Hypothalamus (tissue), 51 donors: ENCODE measurements at places on chromosomes 11 and 22.

DNA sequence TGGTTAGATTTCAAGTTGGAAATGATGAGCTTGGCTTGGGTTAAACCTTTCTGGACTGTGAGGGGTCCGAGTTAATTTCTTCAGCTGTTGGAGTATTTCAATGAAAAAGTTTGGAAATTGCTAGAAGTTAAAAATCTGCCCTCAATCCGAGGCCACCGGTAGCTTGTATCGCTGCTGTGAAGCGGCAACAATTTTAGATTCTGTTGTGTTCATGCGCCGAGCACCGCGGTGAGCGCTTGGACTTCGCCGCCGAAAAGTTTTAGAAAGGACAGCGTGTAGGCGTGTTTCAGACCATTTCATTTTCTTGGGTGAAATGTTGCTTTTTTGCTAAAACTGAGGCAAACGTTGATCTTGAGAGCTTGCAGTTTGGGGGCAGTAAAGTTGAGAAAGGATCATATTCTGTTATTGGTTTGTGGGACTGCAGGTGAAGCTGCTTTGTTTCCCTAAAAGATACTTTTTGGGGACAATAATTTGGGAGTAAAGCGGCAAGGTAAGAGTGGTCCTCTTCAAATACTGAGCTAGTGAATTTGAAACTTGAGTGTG, 928 bp downstream of the FBXO7 start:
- DNase-seq, result no peak

DNA sequence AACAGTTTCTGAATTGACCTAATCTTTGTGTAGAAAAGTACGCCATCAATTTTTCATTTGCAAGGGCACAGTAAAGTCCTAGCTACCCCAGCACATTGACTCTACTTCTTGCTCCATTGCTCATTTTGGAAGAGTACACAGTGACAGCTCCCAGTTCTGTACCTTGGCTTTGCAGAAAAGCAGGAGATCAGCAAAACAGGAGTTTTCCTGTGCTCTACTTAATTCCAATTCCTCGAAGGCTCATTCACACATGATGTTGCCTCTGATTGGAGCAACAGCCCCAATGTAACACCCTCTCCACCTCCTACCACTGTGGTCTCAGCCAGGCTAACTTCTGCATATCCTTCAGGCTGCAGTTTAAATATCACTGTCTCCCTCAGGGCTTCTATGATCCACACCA, 118.7 kb downstream of the PAX6 start:
- DNase-seq, result no peak

GRCh38 chr22:33510429-33510904, 409.8 kb downstream of the LARGE1 start:
- DNase-seq, result no peak

DNA sequence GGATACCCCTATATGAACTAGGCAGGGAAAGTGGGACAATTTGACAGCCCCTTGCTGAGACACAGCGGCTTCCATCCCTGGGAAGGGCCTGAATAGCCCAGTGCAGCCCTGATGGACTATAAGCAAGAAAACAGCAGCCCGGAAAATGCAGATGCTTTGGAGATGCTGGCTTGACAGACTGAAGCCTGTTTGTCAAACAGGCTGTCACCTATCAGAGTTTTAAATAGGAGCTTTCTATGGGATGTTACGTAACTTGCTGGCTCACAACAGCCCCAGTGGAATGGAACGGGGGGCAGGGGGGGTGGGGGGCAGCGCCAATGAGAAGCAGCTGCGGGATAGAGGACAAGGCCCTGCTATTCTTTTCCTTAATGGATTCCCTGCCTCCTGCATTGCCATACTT, 91.9 kb upstream of the NTM start:
- DNase-seq, result no peak

DNA sequence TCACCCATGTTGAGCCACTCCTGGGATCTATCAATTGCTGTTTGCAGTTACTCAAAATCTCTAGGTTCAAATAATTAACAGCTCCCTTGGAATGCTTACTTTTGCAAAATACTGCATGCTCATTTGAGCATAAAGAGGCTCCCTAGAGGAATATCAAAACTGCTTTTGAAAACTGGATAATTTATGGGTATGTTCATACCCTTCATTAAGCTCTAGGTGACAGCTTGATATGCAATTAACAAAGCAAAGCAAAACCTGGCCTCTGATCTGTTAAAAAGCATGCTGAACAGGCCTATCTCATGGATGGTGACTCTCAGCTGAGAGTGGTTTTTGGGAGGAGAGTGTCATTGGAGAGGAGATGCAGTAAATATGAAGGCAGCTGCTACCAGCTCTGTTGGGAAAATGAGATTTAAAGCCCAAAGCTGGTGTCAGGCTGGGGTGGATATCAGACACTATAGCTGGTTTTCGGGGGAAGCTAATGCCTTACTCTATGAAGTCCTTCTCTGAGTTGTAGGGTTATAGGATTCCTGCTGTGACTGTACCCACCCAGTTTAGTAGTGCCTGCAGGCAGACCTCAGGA, 110.9 kb downstream of the RASSF10 start:
- DNase-seq, result no peak

DNA sequence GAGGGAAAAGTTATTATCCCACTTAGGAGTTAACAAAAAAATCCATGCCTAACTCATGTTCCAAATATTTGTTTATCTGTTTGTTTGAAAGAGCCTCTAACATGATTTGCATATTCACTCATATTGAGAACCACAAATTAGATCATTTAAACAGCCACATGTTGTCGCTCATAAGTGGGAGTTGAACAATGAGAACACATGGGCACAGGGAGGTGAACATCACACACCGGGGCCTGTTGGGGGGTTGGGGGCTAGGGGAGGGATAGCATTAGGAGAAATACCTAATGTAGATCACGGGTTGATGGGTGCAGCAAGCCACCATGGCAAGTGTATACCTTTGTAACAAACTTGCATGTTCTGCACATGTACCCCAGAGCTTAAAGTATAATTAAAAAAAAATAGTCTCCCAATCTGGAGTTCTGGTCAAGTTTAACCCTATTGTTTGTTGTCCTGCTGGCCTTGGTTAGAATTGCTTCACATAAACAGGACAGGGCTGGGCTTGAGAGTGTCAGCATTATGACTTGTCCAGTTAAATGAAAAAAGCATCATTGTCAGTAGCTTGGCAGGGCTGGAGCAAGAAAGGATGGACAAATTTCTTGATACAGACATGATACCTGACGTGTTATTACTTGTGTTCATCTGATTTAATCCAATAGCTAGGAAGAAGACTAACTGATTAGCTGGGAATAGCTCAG, 57.8 kb upstream of the PSMA1 start:
- no peak for DNase-seq

DNA sequence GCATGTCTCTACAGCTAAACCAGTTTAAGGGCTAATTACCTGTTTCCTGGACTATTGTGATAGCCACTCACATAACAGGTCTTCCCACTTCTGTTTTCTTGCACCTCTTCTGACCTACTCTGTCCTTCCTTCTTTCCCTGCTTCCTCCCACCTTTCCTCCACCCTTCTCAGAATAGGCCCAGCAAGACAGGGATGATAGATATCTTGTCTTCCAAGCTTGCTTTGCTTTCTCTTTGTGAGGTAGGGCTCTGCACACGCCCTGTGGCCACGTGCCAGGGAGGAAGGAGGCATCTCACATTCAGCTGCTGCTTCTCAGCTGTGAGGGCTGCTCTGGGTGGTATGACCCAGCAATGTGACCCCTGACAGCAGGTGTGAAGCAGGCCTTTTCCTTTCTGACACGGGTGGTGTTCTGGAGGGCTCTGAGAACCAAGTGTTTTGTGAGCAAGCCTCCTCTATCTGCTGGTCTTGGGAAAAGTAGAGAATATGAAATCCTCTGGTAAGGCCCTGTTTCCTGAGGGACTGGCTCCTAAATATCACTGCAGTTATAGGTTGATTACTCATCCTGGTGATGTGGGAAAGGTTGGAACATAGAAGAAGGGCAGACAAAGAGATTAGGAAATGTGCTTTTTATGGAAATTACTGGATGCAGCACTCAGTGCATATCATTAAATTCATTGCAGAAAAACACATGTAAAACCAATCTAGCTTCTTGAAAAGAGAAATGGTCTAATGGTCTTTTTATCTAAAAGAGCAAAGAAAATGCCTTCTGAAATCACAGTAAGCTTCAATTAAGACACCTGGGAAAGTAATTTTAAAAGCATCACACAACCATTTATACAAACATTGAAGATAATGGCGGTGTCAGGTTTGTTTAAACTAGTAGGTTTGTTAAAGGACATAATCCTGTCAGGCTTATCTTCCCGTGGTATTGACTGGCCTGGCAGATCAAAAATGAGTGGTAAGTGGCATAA, 8.5 kb downstream of the AMOTL1 start:
- DNase-seq, result no peak

DNA sequence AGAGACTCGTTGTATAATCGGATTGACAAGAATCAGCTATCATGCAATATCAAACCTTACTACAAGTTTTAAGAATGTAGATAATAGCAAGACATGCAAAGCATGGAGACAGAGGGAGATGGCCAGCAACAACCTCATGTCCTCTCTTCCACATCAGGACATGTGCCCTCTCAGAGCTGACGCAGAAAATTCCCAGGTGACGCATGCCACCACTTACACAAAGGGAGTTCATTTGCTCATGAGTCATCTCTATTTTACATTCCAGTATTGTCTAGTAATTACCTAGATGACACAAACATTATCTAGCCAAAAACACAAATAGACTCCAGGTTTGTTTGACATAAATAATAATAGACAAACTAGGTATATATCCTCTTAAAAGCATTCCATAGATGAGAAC, 38.1 kb upstream of the OPCML start:
- no peak for DNase-seq

DNA sequence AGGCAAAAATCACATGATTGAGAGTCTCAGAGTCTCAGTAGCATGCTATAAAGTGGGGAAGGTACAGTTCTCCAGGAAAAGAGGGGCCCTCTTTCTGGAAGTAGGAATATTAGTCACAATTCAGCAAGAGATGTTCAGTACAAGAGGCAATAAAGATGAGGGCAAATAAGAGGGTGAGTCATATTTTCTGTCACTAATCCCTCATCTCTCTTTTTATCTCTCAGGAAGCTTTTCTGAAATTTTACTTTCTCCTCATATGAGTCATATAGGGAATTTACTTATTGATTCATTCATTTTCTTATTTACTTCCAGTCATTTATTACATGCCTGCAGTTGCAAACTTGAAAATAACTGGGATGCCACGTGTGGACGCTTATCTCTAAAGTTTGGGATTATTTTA, 3.4 kb upstream of the NXPE1 start:
- no peak for DNase-seq

DNA sequence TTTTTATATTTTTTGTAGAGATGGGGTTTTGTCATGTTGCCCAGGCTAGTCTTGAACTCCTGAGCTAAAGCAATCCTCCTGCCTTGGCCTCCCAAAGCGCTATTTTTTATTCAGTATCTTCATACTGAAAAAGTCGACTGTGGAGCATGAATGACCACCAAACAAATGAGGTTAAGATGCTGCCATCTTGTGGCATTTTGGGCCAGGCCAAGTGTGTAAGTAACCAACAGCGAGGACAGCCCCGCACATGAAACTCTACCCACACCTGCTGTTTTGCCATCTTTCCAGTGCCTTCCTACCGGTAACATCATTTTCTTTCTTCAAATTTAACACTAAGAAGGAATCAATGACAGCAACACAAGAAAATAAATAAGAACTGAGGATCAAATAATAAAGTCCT, 32.2 kb upstream of the AQP11 start:
- DNase-seq, result no peak

GRCh38 chr11:11435635-11436034, 82.6 kb upstream of the CSNK2A3 start:
- no peak for DNase-seq

GRCh38 chr11:1358286-1358685, 31.4 kb upstream of the BRSK2 start:
- no peak for DNase-seq

DNA sequence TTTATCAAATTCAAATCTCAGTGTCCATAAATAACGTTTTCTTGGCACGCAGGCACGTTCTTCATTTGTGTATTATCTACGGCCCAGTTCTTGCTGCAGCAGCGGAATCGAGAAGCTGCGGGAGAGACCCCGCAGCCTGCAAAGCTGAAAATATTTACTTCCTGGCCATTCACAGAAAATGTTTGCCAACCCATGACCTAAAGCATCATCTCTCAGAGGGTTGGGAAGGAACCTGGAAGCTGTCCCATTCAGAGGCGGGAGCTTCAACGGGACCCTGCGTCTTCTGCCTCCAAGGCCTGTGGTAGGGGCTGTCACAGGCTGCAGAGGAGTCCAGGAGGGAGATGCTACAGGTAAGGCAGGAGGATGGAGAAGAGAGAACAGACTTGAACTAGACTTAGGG, 319.2 kb downstream of the MN1 start:
- no peak for DNase-seq

DNA sequence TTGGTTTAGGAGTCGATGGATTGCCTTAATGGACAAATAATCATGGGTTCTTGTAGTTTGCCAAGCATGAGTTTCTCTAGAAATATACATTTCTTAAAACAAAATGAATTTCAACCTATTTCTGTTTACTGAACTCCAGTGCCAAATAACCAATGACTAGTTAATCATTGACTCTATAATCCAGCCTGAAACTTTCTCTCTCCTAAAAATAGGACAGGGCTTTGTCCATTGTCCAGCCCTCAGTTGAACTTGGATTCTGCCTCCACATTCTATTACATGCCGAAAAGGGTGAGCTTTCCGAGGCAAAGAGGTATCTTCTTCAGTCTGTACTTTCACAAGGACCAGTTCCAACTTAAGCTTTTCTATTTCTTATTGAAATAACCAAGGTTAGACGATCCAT, 23.2 kb upstream of the CAT start:
- DNase-seq, result no peak

GRCh38 chr22:44876921-44877320, 124.5 kb downstream of the ARHGAP8 start:
- DNase-seq, result no peak

GRCh38 chr11:134866215-134866614, 454.2 kb upstream of the B3GAT1 start:
- no peak for DNase-seq

DNA sequence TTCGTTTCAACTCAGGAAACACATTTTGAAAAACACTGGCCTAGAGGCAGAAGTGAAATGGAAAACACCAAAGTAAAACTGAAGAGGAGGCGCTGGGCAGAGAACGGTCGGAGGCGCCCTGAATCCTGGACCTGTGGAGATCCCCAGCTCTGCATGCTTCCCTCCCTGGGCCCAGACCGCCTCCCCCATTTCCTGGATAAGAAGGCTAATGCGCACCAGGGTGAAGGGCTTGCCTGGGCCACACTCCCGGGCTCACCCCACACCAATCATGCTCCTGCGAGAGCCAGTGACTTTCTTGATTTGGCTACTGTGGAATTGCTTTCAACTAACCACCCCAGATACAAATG, 167.1 kb downstream of the CRYBB2 start:
- DNase-seq, result no peak

GRCh38 chr11:92413757-92414513, 189.3 kb downstream of the FAT3 start:
- no peak for DNase-seq

DNA sequence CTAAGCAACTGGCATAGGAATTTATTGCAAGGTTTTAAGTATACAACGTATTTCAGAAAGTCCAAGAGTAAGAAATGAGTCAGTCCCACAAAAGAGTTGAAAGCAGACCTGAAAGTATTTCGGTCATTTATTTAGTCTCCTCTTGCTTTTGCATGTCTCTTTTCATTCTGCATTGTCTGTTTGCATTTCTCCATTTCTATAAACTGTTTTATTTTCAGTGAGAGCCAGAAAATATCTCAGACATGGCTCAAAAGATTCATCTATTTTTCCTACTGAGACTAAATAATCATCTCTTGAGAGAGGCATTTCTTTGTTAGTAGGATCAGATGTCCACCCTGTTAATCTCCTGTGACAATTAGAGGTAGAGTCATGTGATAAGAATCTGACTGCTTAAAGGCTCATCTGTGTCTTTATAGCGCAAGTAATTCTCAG, 219.1 kb upstream of the CCDC179 start:
- no peak for DNase-seq

- DNase-seq, result no peak
Measured at GRCh38 chr22:37259540-37260029, 15.5 kb upstream of the RAC2 start.
